Liver (tissue), 10 donors: ENCODE measurements at places on chromosomes 3 and 15.

- no peak overlapping the region for H3K27ac ChIP-seq
- no peak for DNase-seq
- no peak overlapping the region for H3K4me3 ChIP-seq
- no peaks in the 10 kb centered on the region for H3K36me3 ChIP-seq
- no peaks in the 10 kb centered on the region for H3K27me3 ChIP-seq
Measured at GRCh38 chr15:60972301-60972700, 256.8 kb downstream of the RORA start.

DNA sequence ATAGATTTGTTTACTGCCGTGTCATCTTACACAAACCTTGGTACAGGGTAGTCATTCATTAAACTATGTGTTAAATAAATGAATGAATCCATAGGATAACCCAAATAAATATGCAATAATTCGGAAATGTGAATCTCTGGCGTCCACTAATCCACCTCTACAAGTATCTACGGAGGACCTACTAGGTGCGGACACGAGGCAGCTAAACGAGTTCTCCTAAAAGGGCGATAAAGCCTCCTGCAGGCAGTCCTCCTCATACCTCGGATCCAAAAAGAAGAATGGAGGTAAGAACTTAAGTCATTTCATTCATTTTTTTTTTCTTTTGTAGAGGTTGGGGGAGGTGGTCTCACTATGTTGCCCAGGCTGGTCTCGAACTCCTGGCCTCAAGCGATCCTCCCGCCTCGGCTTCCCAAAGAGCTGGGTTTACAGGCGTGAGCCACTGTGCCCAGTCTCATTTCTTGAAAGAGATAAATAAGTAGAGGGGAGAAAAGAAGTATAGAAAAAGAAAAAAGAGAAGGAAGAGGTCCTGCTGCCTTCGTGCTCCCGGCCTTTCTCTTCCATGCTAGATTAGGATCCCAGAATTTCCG lies 706 bp upstream of the RPL35A start:
- no peak for DNase-seq
- H3K4me3 ChIP-seq = peak overlapping the region; percentile 46
- H3K36me3 ChIP-seq = peaks cover 16% of the 10 kb centered on the region
- peaks cover 10% of the 10 kb centered on the region for H3K4me1 ChIP-seq
- H3K27ac ChIP-seq = peak overlapping the region; percentile 81

GRCh38 chr3:128984596-128984995 lies 9.3 kb downstream of the CFAP92 start:
- H3K36me3 ChIP-seq = no peaks in the 10 kb centered on the region
- DNase-seq = no peak
- no peaks in the 10 kb centered on the region for H3K4me1 ChIP-seq
- no peaks in the 10 kb centered on the region for H3K27me3 ChIP-seq

DNA sequence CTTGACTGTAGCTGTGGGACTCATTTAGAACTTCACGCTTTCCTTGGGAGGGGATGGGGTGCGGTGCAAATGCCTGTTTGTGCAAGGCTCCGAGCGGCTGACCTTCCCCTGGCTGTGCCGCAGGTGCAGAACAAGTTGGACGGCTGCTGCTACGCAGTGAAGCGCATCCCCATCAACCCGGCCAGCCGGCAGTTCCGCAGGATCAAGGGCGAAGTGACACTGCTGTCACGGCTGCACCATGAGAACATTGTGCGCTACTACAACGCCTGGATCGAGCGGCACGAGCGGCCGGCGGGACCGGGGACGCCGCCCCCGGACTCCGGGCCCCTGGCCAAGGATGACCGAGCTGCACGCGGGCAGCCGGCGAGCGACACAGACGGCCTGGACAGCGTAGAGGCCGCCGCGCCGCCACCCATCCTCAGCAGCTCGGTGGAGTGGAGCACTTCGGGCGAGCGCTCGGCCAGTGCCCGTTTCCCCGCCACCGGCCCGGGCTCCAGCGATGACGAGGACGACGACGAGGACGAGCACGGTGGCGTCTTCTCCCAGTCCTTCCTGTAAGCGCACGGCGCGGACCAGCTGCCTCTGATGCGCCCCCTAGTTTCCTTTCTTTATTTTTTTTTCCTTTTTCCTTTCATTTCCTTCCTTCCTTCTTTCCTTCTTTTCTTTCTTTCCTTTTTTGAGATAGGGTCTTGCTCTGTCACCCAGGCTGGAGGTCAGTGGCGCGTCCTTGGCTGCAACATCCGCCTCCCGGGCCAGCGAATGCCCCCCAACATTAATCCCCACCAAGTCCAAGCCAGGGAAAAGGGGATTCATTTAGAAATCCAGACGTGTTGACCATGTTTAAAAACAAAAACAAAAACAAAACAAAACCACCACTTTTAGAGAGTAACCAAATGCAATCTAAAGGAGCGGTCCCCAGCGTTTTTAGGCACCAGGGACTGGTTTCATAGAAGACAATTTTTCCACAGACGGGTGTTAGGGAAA lies 42.7 kb downstream of the EIF2AK4 start:
- DNase-seq = peak; percentile 67
- no peaks in the 10 kb centered on the region for H3K4me1 ChIP-seq
- H3K27me3 ChIP-seq = no peaks in the 10 kb centered on the region
- H3K36me3 ChIP-seq = no peaks in the 10 kb centered on the region
- peak overlapping the region; percentile 49 for H3K4me3 ChIP-seq
- peak overlapping the region; percentile 93 for H3K27ac ChIP-seq

- H3K36me3 ChIP-seq = no peaks in the 10 kb centered on the region
- H3K27ac ChIP-seq = no peak overlapping the region
- H3K4me3 ChIP-seq = no peak overlapping the region
- peak; percentile 10 for DNase-seq
- peaks cover 22% of the 10 kb centered on the region for H3K4me1 ChIP-seq
Measured at GRCh38 chr15:68812597-68813431, 7.9 kb downstream of the ANP32A start.

DNA sequence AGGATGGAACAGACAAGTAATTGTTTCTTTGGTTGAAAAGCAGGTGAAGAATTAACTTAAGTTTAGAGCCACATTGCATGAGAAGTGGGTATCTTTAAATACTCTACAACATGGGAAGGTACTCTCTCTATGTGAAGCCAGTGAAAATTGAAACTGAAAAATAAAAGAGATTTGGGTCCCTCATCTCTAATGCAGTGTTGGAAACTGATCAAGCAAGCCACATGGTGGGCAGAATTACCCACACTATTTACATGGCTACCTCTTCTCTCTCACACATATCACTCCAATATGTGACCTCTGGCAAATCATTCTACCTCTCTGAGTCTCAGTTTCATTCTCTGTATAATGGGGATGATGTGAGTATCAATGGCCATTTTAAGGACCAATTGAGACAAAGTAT lies 339.0 kb downstream of the IL5RA start:
- no peak overlapping the region for H3K27ac ChIP-seq
- no peaks in the 10 kb centered on the region for H3K4me1 ChIP-seq
- no peak for DNase-seq
- no peak overlapping the region for H3K4me3 ChIP-seq
- no peaks in the 10 kb centered on the region for H3K36me3 ChIP-seq

DNA sequence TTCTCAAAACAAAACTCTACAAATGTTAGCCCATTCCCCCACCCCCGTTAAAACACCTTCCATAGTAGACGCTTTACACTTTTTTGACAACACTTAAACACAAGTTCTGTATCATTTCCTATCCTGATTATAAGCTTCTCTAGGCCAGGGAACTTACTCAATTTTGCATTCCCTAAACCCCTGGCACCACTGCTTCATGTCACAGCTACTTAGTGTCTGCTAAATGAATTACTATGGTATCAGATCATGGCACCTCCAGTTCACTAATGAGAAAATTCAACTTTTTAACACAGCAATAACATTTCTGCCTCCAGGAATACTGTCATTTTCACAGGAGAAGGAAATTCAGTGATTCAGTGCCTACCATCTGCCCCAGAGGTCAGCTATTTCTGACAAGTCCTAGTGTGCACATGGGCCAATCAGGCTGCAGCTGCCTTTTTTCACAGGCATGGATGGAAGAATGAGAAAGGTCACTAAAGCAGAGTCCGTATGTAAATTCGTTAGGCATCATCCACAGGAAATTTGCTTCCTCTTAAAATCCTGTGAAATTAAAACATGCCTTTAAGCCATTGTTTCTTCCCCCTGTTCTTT lies 18.5 kb downstream of the SFMBT1 start:
- no peaks in the 10 kb centered on the region for H3K27me3 ChIP-seq
- H3K27ac ChIP-seq = no peak overlapping the region
- no peak overlapping the region for H3K4me3 ChIP-seq
- H3K4me1 ChIP-seq = peaks cover 5% of the 10 kb centered on the region
- H3K36me3 ChIP-seq = no peaks in the 10 kb centered on the region

DNA sequence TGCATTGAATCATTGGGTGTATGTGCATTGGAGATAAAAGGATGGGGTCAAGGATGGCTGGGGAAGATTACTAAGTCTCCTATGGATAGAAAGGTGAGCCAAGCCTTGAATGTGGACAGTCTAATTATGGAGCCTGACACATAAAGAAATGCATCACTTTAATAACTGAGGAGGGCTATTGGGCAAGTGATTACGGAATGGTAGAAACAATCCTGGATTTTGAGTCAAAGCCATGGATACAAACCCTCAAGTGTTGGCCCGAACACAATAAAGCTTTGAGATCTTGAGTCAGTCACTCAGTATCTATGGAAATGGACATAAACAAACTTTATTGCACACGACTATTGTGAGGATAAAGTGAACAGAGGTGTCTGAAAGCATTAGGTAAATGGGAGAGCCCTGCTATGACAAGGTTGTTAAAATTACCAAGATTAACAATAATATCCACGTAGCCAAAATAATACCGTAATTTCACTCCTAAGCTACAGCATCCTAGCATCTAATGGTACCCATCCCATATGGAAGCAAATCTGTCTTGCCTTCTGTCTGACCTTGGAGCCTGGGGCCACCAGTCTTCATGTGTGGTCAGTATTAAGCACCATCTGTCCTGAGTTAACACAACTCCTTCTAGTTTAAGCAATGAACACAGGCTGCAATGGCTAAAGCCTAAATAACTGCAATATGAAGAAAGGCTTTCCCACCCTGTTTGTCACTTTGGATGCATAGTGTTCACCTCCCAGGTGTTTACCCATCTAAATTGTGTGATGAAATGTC lies 136.9 kb upstream of the PRICKLE2 start:
- no peaks in the 10 kb centered on the region for H3K27me3 ChIP-seq
- no peak overlapping the region for H3K4me3 ChIP-seq
- H3K27ac ChIP-seq = no peak overlapping the region
- H3K36me3 ChIP-seq = no peaks in the 10 kb centered on the region

- peaks cover 16% of the 10 kb centered on the region for H3K4me1 ChIP-seq
- no peak for DNase-seq
- no peaks in the 10 kb centered on the region for H3K27me3 ChIP-seq
- no peaks in the 10 kb centered on the region for H3K36me3 ChIP-seq
Measured at GRCh38 chr3:58298190-58298589, 7.9 kb upstream of the RPP14 start.

GRCh38 chr15:93035092-93035915 lies 53.7 kb downstream of the RGMA start:
- no peaks in the 10 kb centered on the region for H3K27me3 ChIP-seq
- H3K36me3 ChIP-seq = no peaks in the 10 kb centered on the region
- no peak overlapping the region for H3K27ac ChIP-seq
- no peaks in the 10 kb centered on the region for H3K4me1 ChIP-seq
- H3K4me3 ChIP-seq = no peak overlapping the region

DNA sequence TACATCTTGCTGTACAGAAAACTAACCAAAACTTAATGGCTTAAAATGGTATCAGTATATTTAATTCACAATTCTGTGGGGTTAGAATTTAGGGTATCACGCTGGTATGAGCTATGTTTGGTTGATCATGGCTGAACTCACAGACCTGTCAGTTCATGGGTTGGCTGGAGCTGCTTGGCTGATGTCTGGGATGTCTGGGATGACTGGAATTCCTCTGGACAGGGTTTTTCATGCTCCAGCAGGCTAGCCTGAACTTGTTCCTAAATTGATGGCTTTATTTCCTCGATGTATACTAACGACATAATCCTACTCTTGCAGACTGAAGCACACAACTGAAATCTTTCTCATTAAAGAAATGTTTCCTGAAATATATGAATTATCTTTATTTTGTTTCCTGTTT lies 338.9 kb upstream of the GBE1 start:
- no peak overlapping the region for H3K4me3 ChIP-seq
- no peak overlapping the region for H3K27ac ChIP-seq
- no peaks in the 10 kb centered on the region for H3K4me1 ChIP-seq
- DNase-seq = no peak

DNA sequence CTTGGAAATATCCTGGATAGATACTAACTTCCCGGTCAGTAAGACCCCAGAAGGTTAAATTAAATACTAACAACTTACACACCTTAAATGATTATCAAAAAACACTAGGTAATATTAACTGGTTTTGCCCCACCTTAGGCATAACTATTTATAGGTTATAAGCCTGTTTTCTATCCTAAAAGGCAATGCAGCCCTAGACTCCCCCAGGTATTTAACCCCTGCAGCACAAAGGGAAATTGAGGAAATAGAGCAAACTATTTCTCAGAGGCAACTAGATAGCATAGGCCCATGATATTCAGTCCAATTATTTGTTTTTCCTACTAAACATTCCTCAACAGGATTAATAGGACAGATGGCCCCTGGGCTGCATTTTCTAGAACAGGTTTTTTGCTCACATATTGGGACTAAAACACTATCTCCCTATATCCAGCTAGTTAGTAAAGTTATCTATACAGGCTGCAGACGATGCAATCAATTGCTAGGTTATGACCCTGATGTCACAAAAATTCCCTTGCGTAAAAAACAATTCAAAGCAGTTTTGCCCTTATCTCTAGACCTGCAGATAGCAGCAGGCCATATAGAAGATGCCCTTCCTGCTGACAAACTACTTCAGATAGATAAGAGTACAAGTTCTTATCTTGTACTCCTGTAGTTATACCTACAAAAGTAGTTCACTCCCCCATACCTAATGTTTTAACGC lies 221.3 kb downstream of the DTWD1 start:
- H3K27me3 ChIP-seq = no peaks in the 10 kb centered on the region
- no peaks in the 10 kb centered on the region for H3K4me1 ChIP-seq
- H3K4me3 ChIP-seq = no peak overlapping the region
- H3K27ac ChIP-seq = no peak overlapping the region

DNA sequence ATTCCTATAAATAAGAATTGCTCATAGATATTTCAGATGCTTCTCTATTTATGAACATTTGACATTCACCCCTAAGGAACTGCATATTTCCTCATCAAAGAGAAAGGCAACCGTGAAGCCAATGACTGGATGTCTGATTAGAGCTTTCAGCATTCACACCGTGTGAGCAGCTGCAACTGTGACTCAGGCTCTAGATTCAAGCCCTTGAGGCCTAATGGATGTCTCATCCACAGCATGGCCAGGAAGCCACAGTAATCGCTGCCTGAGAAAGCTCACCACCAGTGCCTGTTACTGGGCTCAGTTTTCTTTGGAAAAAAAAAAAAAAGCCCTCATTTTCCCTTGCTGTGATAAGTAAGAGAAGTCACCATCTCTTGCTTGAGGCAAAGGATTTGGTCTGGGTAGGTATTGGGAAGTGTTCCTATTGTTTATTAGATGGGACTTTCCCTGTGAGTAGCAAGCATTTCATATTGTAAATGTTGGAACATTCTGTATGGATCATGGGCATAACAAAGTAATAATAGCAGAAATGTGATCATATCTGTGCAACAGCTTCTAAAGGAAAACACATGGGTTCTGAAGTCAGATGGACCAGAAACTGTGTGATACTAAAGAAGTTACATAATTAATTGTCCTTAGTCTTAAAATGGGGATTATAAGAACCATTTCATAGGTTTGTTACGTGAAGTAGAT lies 783.7 kb downstream of the AGBL1 start:
- H3K27ac ChIP-seq = no peak overlapping the region
- H3K4me1 ChIP-seq = no peaks in the 10 kb centered on the region
- H3K4me3 ChIP-seq = no peak overlapping the region
- no peaks in the 10 kb centered on the region for H3K27me3 ChIP-seq
- DNase-seq = no peak

GRCh38 chr3:144229953-144230352 lies 258.3 kb downstream of the DIPK2A start:
- no peak overlapping the region for H3K27ac ChIP-seq
- H3K4me3 ChIP-seq = no peak overlapping the region
- peaks cover 7% of the 10 kb centered on the region for H3K4me1 ChIP-seq
- DNase-seq = no peak
- H3K36me3 ChIP-seq = no peaks in the 10 kb centered on the region
- H3K27me3 ChIP-seq = no peaks in the 10 kb centered on the region
